ENCODE measurements at places on chromosomes 7 and 10.
A peak's percentile ranks its signal among the peaks of the same experiment; 100 is the strongest.

GRCh38 chr10:77989081-77989724, 40.1 kb downstream of the POLR3A start:
- no peak for DNase-seq

- DNase-seq = no peak
Measured at GRCh38 chr7:100706672-100707311, 871 bp downstream of the POP7 start.

- no peak for DNase-seq
Measured at GRCh38 chr10:12839941-12840611, 161.4 kb downstream of the CCDC3 start.

- no peak for DNase-seq
Measured at GRCh38 chr10:33215154-33215553, 119.3 kb downstream of the NRP1 start.

DNA sequence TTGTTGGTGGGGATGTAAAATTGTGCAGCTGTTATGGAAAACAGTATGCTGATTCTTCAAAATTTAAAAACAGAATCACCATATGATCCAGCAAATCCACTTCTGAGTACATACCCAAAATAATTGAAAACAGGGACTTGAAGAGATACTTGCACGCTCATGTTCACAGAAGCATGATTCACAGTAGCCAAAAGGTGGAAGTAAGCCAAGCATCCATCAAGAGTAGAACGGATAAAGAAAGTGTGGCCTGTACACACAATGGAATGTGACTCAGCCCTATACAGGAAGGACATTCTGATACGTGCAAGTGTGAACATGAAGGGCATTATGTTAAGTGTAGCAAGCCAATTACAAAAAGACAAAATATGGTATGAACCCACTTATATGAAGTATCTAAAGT, 696.7 kb upstream of the CELF2 start:
- DNase-seq = no peak

DNA sequence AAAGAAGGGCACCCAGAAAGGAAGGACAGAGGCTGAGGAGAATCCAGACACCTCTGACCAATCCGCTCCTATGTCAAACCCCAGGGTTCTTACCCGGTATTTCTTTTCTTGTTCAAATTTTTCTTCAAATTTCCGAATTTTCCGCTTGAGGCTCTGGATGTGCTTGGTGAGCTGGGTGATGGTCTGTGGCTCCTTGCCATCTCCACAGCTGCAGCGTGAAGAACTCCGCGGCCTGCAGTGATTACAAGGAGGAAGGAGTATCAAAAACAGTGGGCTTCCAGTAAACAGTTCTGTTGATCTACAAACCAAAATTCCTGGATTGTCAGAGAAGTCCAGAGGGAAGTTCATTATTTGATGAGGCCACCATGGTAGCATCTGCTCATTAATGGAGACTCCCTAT, 92.0 kb downstream of the PHYHIPL start:
- DNase-seq = peak; percentile 58
